GM12878 (cell line): ENCODE measurements at places on chromosomes 6 and 20.

DNA sequence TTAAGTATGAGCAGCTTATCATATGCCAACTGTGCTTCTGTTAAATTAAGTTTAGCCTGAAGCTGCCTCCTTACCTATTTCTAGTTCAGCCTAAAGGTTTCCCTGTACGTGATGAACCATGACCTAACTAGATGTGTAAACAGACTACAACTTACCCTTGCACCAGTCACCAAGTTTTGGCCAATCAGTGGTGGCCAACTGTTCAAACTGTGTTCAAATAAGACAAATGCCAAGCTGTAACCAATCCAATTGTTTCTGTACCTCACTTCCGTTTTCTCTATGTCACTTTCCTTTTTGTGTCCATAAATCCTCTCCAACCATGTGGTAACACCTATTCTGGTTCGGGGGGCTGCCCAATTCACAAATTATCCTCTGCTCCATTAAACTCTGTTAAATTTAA, 6.0 kb upstream of the SLC2A10 start:
- DNase-seq = no peak

- no peak for DNase-seq
Observed at GRCh38 chr6:105270511-105270910, 90.7 kb upstream of the POPDC3 start.

DNA sequence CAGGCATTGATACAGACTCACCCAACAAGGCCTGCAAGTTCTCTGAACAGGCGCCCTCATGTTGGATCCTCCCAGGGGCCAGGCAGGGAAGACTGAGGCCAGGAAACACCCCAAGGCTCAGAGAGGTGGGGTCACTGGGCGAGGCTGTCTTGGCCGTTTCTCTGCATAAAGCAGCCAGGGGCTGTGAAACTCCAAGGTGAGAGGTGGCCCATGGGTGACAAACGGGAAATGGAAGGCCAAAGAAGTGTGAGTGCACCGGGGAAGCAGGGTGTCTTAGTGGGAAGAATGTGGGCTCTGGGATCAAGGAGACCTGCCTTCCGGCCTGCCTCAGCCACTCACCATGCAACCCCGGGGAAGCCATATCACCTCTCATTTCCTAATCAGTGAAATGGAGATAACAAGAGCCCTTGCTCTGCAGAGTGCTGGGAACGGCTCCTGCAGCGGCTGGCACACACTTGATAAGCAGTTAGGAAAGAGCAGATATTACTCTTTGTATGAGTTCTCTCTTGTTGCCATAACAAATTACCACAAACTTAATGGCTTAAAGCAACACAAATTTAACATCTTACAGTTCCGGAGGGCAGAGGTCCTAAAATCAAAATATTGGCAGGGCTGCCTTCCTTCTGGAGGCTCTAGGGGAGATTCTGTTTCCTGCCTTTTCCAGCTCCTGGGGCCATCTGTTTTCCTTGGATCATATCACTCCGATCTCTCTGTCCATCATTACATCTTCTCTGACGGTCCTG, 168.6 kb downstream of the NFATC2 start:
- no peak for DNase-seq

DNA sequence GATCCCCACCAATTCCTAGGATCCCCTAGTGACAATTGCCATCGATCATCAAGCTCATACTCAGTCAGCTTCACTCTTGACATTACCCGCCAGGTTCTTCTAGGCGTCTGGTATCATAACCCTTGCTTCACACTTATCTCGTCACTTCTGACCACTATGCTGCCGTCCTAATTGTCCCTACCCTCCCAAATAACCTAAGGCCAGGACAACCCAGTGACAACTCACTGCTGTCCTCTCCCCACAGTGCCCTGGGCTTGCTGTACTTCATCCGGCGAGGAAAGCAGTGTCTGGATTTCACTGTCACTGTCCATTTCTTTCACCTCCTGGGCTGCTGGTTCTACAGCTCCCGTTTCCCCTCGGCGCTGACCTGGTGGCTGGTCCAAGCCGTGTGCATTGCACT, 3.7 kb downstream of the SYS1 start:
- DNase-seq = no peak

GRCh38 chr6:42979523-42980177, 669 bp upstream of the PEX6 start:
- DNase-seq = no peak

GRCh38 chr20:8860011-8860495, 208.8 kb upstream of the PLCB4 start:
- no peak for DNase-seq

DNA sequence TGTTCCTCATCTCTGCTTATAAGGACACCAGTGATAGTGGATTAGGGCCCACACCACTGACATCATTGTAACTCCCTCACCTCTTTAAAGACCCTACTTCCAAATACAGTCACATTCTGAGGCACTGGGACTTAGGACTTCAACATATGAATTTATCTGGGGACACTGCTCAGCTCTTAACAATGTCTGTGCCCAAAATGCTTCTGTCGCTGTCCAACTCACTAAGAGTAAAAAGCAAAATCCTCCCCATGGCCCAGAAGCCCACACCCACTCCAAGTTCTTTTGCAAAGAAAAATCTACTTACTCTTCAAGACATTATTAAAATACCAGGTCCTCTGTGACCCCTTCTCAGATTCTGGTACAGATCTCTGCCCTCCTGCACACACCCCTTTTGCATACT, 116.2 kb downstream of the TBC1D7 start:
- DNase-seq = no peak

DNA sequence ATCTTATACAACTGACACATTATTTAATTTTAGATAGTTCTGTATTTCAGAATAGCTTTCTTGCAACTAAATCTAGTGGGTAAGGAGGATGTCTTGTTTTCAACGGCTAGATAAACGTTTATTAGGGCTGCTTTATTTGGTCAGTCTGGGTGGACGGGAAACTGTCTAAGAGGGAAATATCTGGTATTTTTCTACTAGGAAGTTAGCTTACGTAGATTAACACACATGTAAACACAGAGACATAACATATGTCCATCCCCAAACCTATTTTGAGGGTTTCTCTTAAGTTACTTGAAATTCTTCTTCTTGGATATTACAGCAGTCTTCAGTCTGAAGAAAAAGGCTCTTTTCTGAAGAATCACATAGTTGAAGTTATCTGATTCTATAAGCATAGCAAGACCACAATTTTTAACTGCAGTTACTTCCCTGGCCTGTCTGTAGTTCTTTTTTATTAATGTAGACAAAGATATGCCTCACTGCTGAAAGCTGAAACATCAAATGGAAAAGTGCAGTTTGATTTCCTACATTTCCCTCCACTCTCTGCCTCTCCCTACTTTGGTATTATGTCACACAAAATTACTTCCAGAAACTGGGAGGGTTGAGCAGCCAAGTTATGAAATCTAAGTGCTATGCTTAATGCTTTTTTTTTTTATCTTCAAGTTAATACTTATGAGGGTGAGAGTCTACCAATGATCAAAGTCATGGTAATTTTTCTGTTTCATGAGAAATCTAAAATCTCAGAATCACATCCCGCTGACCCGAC, 37.4 kb downstream of the PLAGL1 start:
- DNase-seq = no peak

DNA sequence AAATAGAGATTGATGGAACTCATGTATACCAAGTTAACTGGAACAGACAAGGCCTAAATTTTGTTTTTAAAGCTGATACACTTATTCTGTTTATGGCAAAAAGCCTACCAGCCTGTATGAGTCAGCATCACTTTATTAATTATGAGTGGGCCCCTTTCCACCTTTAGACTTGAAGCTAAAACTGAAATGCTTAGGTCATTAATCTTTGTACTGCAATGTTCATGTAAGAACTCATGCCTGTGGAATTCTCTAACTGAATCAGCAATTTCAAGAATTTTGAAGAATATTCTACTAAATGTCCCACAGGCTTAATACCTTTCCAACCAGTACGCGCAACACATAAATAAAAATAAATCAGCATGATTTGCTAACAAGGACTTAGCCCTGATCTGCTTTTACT, 140.2 kb upstream of the PHACTR1 start:
- no peak for DNase-seq

DNA sequence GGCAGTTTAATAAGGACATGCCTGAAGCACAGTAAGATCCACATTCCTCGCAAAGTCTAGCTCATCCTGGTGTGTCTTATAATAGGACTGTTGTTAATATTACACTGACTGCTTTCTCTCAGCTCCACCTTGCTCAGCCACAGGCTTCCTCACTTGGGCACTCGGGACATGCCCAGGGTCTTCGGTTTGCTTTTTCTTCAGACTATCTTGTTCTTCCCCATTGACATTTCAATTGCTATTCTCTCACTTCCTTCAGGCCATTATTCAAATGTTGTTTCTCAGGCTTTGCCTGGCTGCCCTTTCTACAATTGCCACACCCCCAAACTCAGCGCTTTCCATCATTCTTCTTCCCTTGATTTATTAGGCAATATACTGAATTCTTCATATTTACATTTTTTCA, 274.8 kb upstream of the RGS17 start:
- no peak for DNase-seq

DNA sequence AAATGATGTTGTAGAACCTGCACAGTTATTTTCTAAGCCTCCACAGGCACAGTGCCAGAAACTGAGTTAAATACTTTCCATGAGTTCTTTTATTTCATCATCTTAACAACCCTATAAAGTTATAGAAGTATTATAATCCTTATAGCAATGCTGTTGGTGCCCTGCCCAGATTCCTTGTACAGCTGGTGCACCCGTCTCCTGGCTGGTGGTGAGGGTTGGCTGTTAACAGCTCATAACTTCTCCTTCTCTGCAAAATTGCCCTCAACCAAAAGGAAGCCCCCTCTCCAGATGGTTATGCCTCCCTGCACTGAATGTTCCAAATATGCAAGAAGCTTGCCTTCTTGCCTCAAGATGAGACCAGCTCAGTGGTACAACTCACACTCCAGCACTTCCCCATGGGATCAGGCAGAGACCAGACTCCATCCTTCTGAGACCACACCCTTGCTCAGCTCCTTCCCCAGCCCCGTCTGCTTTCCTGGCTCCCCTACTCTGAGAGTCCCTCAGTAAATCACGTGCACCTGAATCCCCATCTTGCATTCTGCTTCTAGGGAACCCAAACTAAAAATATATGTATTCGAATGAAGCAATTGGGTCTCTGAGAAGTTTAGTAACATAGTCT, 304.4 kb upstream of the PLCB4 start:
- DNase-seq = no peak

GRCh38 chr20:9985773-9986172, 49.0 kb upstream of the ANKEF1 start:
- DNase-seq = no peak

GRCh38 chr20:50541606-50542041, 31.4 kb downstream of the PTPN1 start:
- peak; percentile 73 for DNase-seq

DNA sequence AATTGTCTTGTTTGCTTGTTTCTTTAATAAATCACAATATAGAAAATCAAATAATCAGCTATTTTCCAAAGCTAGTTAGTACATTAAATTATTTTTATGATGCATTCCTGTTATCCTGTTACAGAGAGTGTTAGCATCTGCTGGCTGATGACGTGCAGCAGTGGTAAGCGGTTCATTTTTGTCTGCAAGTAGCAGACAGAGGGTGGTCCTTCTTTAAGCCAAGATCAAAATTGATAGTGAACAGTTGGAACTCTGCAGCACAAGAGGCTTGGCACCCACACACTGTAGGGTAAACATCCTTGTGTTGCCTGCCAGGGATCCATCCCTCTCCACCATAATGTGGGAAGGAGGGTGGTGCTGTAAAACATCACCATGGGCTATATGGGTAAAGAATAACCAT, 158.3 kb downstream of the FRK start:
- no peak for DNase-seq

GRCh38 chr6:106490030-106490429, 129.5 kb downstream of the CRYBG1 start:
- no peak for DNase-seq

GRCh38 chr6:140744659-140745320, 1370.3 kb upstream of the CITED2 start:
- no peak for DNase-seq

DNA sequence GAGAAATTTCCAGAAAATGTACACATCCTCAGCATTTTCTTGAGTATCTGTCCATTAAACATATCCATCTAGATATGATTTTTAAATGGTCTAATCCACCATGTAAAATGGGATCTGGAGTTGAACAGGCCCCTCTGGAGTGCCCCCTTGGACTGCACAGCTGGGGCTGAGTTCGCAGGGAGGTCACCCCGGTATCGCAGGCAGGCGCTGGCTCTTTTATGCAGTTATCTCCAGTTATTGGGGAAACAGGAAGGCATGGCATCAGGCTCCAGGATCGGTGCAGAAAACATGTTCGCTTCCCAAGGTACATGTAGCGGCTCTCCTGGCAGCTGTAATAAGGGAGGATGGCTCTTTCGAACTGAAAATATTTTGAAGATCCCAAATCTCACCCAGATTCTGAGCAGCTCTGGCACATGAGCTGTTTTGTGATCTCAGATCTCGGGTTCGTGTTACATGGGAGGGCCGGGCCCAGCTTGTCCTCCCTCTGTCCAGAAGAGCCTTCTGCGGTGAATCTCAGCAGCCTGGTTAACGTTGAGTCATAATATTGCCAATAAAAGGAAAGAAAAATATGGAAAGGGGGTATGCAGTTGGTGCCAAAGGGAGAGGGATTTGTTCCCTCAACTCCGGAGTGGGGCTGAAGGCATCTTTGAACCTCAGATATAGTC, 167.7 kb downstream of the EYA2 start:
- DNase-seq = no peak

DNA sequence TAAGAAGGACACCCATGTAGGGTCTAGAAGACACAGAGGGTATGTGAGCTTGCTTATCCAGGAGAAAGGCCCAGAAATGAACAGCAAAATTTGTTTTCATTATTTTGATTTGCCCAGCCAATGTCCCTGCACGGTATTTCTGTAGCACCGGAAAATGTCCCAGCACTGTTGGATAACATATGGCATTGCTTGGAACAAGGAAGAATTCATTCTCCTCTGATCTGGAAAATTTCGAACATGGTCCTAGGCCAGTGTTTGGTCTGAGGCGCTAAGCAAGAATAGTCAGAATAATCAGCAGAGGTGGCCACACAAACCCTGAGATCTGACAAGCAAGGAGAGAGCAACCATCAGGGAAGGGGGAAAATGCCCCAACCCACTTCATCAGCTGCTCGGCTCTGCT, 26.6 kb downstream of the ROS1 start:
- DNase-seq = no peak

DNA sequence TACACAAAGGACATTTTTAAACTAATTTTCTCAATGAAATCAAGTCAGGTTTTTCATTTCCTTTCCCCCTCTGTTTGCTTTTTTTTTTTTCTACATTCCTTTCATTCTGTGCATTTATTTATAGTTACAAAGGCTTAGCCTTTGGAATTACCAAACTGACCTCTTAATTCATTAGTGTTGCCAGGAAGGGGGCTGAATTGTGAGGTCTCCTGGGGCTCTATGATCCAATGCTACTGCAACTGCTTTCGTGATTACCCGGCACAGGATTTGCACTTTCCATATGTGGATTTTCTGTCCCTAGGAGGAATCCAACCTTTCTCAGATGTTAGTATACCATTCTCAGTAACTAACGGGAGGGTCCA, 35.3 kb downstream of the NEDD9 start:
- DNase-seq = no peak

DNA sequence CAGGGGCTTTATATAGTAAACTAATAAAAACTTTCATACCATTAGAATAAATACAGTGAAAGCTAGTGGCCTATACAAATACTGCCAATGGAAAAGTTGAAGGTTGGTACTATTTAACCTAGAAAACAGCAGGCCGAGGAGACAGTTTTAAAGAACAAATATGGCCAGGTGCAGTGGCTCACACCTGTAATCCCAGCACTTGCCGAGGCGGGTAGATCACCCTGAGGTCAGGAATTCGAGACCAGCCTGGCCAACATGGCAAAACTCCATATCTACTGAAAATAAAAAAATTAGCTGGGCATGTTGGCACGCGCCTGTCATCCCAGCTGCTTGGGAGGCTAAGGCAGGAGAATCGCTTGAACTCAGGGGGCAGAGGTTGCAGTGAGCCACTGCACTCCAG, 24.8 kb downstream of the GLYATL3 start:
- DNase-seq = no peak
